T-helper 9 cell (primary cell): ENCODE measurements at places on chromosomes 4 and X.

- no peak for DNase-seq
These were observed 105.9 kb upstream of the DIAPH2 start for GRCh38 chrX:96578781-96579180.

DNA sequence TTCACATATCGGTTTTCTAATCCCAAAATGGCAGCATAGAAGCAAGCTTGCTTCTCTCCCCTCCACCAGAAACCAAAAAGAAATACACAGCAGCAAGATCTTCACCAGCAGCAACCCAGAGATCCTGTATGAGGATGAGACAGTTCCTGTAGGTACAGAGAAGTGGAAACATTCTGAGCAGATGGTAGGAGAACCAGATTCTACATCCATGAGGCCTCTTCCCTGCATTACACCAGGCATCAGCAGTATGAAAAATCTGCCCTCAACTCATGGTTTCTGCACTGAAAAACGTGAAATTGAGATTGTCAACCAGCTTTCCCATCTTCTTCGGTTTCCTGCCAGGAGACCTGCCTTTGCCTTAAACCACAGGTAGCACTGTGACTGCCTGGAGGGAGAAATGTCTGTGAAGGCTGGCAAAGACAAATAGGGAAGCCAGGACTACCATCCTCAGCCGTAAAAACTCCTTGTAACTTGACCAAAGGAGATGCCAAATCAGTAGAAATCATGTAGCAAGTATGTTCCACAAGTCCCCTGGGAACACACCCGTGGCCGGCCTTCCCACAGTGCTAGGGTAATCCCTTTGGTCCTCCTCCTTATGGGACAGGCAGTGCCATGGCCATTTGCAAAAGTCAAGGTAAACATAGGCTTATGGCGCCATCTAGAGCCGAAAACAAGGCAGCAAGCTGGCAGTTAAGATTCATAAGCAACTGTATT, 24.0 kb upstream of the MTHFD2L start:
- peak; percentile 1 for DNase-seq

- DNase-seq, result no peak
These were observed 44.8 kb downstream of the ATXN3L start for GRCh38 chrX:13275031-13275430.

- DNase-seq, result no peak
These were observed 73.3 kb downstream of the TASL start for GRCh38 chrX:30504309-30504708.

DNA sequence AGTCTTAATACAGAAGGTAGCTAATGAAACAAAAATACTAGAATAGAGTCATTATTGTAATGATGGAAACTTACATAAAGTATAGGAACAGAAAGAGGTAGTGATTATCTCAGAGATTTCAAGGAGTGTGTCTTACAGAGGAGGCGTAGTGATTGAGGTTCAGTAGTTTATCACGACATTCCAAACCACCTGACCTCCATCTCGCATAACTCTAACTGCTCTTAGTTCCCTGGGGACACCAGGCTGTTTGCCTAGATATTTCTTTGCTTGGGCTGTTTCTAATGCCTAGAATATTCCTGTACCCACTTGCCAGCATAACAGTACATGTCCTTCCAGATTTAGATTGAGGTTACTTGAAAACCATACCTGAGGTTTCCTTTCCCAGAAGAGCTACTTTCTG, 29.1 kb downstream of the STAG2 start:
- no peak for DNase-seq

GRCh38 chr4:162323919-162324318, 160.1 kb upstream of the FSTL5 start:
- DNase-seq, result no peak

DNA sequence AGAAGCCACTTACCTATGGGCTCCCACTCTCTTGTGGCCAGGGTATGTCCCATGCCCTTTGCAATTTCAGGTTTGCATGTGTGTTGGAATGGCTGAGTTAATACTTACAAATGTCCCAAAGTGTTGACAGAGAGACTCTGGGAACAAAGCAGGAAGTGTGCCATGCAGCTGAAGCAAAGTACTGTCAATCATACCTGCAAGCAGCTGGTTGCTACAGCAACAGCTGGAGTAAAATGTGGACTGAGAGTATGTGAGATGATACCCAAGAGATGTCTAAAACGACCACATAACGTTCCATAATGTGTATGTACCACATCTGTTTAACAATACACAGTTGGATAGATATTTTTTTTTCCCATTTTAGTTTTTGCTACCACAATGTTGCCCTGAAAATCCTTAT, 82.8 kb upstream of the CAMK2D start:
- DNase-seq, result no peak

- no peak for DNase-seq
These were observed 74.7 kb downstream of the TRAM1L1 start for GRCh38 chr4:117010671-117011070.

- no peak for DNase-seq
These were observed 49.8 kb upstream of the PRPS2 start for GRCh38 chrX:12741416-12741815.

- no peak for DNase-seq
These were observed 40.7 kb upstream of the ARMCX5 start for GRCh38 chrX:102558607-102559006.

DNA sequence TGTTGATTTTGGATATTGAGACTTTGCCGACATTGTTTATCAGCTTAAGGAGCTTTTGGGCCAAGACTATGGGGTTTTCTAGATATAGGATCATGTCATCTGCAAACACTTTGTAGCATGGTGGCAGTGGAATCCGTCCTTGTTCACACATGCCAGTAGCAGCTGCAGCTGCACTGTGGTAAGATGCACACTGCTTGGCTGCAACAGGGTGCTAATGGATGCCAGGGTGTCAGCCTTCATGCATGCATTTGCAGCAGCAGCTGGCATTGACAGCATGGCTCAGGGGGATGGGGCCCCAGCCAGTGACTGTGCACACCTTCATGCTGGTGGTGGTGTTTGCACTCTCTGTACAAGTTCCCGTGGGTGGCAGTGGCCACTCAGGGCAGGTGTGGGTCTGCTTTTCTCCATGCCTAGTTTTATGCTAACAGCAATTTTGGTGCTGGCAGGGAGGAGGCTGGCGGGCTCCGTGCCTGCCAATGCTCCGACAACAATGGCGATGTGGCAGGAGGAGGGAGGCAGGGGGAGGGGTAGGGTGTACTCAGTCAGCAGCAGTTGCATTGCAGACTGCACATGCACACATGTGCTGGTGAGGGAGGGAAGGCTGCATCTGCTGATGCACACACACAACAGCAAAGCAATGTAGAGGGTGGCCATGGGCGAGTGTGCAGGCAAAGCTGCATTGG, 37.5 kb downstream of the BEX3 start:
- no peak for DNase-seq

DNA sequence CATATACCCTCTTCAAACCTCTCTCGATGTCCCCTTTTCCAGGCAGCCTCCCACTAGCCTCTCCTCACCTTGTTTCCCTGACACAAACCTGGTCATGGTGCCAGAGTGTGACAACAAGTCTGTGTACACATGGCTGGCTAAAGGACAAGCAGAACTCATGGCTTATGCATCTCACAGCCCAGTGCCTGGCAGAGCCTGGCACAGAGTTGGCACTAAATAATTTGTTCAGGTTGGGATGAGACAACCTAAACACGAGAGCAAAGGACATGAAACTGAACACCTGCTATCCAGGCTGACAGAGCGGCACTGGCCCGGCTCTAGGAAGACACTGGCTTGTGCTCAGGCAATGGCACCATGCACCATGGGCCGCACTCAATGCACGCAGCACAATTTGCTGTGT, 48.2 kb upstream of the FGFBP2 start:
- no peak for DNase-seq

DNA sequence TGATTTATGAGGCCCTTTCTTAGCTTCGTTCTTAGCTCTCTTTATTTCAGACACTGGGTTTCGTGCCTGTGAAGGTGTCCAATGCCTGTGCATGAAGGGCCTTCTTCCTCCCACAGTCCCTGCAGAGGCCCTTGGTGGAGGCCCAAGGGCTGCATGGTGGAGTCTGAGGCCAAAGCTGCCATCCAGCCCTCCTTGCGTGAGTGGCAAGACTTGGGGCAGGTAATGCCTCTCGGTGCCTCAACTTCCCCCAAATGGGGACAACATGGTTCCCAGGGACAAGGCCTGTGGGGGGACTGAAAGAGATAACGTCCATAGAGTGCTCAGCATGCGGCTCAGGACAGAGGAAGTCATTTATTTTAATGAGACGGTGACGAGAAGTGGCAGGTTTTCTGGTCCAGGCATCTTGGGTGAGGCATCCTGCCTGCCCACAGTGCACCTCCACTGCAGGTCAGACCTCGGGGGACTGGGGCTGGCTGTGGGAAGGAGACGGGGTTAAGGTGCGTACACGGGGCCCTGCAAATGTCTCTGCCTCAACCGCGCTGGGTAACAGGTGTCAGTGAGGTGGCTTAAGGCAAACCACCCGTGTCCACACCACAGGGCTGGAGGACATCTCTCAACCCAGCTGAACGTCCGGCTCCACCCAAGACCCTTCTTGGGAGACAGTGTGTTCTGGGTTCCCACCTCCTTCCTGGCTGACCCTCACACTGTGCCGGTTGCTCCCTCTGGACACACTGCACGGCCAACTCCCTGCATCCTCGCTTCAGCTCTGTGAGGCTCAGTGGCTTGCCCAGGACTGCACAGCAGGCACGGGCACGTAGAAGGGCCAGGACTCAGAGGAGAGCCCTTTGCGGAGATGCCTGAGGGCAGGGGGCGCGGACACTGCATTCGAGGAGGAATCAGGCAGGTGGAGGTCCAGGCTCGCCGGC, 50.5 kb downstream of the PSAPL1 start:
- no peak for DNase-seq

DNA sequence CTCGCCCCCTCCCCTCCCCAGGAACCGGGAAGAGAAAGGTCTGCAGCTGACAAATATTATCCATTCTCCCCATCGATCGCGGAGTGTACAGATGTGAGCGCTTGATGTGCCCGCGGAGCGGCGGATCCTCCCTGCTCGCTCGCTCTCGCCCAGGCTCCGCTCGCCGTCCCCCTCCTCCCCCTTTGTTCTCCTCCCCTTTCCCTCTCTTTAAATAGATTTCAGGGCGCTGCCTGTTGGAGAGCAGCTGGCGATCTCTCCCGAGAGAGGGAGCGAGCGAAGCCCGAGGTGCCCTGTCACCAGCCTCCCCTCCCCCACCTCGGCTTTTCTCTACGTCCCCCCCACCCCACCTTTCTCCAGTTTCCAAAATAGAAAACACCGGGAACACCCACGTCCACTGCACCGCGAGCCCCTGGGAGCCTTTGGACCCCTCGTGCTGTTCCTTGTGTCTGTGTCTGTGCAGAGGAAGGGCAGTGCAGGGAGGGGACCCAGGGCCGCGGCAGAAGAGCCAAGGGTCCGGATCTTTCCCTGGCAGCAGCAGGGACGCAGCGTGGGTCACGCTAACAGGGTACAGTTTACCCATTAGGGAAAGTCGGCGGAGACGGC, 56.6 kb upstream of the BCOR start:
- no peak for DNase-seq

- DNase-seq, result no peak
These were observed 32.2 kb downstream of the TFDP3 start for GRCh38 chrX:133185938-133186337.

GRCh38 chr4:80182237-80182866, 15.0 kb upstream of the PRDM8 start:
- no peak for DNase-seq

GRCh38 chrX:31038575-31039326, 33.1 kb downstream of the FTHL17 start:
- DNase-seq, result no peak

DNA sequence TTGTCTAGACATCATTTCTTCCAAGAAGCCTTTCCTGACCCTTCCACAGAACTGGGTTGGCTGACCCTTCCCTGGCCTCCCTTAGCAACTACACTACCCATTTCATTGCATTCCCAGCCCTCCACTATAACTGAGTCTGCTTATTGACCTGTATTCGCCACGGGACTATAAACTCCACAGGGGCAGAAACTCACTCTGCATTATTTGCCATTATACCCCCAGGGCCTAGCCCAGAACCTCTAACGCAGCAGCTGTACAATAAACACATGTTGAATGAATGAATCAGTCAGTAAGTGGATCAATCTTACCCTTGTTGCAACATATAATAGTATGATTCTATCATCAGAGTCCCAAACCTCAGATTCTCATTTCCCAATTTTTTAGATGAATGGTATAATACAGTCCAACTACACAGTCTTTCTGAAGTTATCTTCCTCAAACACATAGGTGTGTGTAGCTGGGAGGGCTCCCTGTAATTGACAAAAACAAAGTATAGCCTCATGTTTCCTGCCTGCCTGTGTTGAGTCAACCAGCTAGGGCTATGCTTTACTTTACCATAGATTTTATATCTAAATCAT, 209.3 kb downstream of the CHIC2 start:
- DNase-seq, result no peak

DNA sequence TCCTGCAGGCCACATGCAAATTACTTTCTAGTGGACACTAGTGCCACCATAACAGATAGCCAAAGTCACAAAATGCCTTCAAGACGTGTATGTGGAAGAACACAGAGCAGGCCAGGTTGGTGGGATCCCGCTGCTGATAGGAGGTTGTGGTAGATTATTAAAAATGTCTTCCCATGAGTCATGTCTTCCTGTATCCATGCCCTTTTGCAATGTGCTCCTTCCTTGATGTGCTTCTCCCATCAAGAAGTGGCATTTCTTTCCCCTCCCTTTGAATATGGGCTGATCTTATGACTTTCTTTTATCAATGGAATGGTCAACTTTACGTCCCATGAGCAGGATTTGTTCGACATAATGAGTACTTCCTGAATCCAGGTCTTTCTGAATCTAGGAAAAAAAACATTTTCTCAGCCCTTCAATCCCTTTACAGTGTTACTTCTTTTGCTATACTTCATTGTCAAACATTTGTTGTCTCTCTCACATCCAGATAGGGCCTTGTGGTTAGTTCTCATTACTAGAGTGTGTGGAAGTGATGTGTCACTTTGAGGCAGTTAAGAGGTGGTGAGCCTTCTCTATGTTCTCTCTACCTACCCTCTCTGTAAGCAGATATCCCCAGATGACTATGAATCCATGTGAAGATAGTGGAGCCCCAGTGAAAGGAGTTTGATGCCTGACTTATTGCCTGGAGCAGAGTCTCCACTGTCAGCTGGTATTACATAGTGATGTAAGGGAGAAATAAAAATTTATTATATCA, 519.2 kb upstream of the DIPK2B start:
- DNase-seq, result no peak

DNA sequence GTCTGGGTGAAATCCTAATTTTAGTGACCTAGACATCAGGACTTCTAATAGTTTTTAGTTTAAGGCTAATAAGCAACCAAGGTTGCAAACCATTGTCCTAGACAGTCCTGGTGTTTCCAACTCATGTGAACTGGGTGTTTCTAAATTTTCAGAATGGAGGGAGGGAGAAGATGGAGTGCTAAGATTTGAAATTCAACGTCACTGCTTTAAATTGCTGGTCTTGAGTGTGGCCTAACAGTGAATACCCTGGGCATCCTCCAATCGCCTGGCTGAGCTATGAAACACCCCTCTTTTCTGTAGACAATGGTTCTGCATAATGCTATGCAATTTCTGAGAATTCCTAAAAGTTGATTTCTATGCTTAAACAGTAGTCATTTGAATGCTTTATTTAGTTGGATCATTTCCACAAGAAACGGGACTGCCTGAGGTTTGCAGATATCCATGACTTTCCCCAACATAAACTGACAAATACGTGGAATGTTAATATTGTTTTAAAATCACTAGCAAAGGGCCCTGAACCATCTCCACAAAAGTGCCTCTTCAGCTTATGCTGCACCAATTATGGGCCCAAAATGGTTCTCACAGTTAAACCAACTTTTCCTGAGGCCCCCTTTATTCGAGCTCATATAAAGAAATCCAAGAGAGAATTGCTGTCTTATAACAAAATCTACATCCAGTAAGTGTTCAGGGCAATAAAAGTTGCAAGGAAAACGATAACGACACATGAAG, 1.1 kb downstream of the FBXL5 start:
- DNase-seq, result no peak

GRCh38 chrX:41391606-41392005, 55.5 kb upstream of the NYX start:
- no peak for DNase-seq

- DNase-seq, result no peak
These were observed 98.0 kb downstream of the TRAPPC11 start for GRCh38 chr4:183757060-183757459.
